ENCODE measurements at places on chromosomes 3 and 15.
A peak's percentile ranks its signal among the peaks of the same experiment; 100 is the strongest.

DNA sequence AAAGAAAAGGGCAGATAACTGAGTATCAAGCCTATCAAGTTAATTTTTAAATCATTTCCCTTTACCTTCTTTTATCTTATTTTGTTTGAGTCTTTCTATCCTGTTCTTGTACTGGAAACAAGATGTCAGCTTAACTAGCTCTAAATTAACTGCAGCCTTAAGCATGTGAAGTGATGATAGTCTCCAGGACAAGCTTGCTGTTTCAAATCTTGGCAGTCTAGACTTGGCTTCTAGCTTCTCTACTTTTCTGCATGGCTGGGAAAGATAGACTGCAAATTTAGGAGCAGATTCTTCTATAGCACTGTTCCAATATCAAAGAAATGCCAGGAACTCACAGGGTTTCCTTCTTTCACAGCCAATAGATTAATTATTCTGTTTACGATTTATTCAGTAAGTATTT is 1034.4 kb downstream of the TUSC7 start:
- DNase-seq, result no peak

DNA sequence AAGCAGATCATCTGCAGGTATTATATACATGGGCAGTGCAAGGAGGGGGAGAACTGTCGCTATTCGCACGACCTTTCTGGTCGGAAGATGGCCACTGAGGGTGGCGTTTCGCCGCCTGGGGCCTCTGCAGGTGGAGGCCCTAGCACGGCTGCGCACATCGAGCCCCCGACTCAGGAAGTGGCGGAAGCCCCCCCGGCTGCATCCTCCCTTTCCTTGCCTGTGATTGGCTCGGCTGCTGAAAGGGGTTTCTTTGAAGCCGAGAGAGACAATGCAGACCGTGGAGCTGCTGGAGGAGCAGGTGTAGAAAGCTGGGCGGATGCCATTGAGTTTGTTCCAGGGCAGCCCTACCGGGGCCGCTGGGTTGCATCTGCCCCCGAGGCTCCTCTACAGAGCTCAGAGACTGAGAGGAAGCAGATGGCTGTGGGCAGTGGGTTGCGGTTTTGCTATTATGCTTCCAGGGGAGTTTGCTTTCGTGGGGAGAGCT is 639 bp downstream of the MKRN3 start:
- no peak for DNase-seq

DNA sequence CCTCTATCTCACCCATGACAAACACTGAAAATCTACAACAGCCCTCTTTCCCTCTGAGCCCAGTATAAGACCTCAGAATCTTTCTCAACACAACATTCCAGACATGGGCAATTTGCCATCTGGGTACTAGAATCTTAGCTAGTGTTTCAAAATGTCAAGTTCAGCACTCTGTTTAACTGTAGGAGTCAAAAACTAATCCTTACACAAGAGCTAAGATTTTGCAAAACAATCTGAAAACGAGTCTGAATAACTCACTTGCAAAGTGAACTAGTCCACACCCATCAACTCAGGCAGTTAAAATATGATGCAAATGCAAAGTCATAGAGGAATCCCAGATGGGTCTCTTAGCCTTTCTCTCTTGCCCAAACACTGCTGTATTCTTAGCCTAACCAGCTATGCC is 67.8 kb downstream of the GPR176 start:
- DNase-seq, result no peak

- no peak for DNase-seq
These were observed 100.7 kb upstream of the SCN10A start for GRCh38 chr3:38916706-38917105.

DNA sequence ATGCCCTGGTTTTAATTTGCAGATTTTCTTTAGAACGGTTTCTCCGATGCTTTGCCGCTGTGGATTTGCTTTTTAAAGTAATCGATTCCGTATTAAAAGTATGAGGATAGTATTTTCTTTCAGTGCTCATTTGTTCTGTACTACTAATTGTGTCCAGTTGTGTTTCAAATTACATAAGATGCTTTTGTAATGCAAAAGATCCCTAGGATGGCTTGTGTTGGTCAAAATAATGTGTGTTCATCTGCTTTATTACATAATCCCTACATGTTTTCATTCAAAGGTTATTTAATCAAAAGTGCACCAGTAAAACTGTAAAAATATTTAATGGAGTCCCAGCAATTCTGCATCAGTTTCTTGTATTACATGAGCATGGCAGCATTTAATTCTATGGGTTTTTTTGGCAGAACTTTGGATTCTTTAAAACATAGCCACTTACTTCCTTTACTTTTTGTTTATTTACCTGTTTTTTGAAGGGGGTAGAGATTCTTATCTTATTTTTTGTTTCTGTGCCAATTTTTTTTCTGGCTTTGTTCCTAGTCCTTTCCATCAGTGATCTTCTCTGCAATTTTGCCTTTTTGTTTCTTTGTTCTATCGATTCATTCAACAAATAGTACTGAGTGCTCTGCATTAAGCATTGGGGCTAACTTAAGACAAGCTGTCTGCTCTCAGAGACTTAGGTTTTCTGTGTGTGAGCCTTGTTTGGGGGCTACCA is 352.8 kb downstream of the LRTM1 start:
- no peak for DNase-seq

- DNase-seq, result no peak
These were observed 20.4 kb downstream of the ARPP21 start for GRCh38 chr3:35659768-35660167.

GRCh38 chr15:66834881-66835878 is 133.1 kb downstream of the SMAD6 start:
- no peak for DNase-seq

DNA sequence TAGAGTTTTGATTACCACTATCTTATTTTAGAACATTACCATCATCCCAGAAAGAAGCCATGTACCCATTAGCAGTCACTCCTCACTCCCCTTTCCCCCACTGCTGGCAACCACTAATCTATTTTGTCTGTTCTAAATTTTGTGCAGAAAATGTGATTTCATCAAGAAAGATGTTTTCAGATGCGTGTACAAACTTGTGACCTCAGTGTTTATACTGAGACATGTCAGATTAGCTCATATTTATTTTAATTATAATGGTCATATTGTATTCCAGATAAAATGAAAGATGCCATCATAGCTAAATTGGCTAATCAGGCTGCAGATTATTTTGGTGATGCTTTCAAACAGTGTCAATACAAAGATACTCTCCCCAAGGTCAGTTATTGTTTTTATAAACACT is 27.8 kb downstream of the PDCD6IP start:
- DNase-seq, result no peak

GRCh38 chr15:55337160-55337559 is 18.1 kb downstream of the PIGB start:
- DNase-seq, result no peak

GRCh38 chr3:180617049-180617448 is 15.1 kb downstream of the TTC14 start:
- no peak for DNase-seq

- DNase-seq, result peak; percentile 29
These were observed 333.0 kb upstream of the SATB1 start for GRCh38 chr3:18758047-18758704.

All from muscle of arm (tissue), 14 donors.